Activated CD8-positive, alpha-beta memory T cell treated with anti-CD3 and anti-CD28 coated beads for 48 hours (primary cell): ENCODE measurements at places on chromosomes 5 and 9.

DNA sequence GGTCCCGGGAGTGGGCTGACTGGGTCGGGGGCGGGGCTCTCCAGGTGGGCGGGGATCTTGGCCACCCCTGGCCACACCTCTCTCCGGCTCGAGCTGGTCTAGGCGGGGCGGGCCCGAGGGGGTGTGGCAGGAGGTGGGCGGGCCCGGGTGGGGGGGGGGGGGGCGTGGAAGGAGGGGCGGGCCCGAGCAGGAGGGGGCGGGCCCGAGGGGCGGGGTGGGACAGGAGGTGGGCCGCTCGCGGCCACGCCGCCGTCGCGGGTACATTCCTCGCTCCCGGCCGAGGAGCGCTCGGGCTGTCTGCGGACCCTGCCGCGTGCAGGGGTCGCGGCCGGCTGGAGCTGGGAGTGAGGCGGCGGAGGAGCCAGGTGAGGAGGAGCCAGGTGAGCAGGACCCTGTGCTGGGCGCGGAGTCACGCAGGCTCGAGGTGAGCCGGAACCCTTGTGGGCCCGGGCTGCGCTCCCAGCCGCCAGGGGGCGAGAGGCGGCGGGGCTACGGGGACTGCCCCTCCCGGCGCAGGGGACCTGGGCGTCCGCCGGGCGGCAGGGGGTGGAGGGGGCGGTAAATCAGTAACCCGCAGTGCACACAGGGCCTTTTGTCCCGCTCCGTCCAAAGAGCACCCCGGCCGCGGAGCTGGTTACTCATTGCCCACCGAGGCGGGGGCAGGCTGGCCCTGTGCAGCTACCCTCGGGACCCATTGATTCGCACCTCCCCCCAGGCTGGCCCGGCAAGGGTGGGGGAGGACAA, at the start of gene FGFR4:
Gene FGFR4 (plus strand): TSS at position 262 of the 744 bp plus-strand sequence. CDS start 2,688 bp downstream, outside the sequence.
- DNase-seq, result peak; percentile 33

DNA sequence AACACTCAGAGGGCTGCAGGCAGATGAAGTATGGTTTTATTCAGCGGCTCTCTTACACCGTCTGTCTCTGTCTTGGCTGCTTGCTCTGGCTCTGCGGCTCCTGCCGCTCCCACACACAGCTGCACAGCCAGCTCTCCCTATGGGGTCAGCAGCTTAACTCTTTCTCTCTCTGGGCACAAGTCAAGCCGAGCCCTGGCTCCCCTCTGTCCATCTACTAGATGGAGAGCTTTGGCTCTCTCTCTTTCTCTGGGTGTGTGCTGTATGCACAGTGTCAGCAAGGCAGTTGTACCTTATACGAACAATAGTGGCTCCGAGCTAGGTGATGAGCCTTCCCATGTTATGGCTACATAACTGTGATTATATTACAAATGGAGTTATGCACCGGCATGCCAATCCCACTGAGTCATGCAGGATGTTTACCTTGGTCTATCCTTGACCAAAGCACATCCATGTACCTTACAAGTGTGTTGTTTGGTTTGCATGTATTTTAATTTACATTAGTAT, 19.3 kb upstream of the PPP2CA start:
- DNase-seq, result no peak

- no peak for DNase-seq
These were observed 99.1 kb upstream of the RUFY1 start for GRCh38 chr5:179451114-179451827.

- no peak for DNase-seq
These were observed 716 bp downstream of the STX17 start for GRCh38 chr9:99907208-99907532.

- no peak for DNase-seq
These were observed 157.7 kb downstream of the CEP120 start for GRCh38 chr5:123265551-123265950.

DNA sequence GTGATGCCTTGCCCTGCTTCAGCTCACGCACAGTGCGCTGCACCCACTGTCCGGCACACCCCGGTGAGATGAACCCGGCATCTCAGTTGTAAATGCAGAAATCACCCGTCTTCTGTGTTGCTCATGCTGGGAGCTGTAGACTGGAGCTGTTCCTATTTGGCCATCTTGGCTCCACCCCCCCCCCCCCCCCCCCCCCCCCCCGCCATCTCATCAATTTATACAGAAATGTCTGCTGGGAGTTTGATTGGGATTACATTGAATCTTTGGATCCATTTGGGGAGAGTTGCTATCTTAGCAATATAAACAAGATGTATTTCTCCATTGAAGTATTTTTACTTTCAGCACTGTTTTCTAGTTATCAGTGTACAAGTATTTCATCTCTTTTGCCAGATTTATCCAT, 55.2 kb downstream of the RIC1 start:
- DNase-seq, result no peak

DNA sequence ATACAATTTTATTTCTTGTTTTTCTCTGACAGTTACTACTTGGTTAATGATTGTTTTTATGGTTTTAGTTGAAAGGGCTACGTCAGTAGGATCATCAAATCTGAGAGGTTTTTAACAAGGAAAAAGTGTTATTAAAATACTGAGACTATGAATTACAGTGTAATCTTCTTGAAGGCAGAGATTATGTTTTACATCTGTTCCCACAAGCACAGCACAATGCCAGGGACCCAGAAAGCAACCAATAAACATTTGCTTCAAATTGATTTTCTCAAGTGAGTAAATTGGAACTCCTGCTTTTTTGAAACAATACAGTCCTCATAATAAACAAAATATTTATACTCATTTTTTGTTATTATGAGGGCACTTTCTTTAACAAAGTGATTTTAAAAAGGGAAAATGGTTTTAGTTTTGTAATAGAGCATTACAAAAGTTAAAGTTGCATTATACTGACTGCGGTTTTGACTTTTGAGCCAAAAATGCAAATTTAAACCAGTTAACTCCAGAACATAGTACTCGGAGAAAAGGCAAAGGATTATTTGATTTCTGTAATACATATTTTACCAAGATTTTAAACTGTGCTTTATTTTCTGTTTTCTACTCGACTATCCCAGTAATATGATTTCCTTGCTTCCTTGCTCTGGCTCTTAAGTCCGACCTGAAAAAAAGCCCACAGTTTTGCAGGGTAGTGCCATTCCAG, 176.9 kb downstream of the GDNF start:
- no peak for DNase-seq

DNA sequence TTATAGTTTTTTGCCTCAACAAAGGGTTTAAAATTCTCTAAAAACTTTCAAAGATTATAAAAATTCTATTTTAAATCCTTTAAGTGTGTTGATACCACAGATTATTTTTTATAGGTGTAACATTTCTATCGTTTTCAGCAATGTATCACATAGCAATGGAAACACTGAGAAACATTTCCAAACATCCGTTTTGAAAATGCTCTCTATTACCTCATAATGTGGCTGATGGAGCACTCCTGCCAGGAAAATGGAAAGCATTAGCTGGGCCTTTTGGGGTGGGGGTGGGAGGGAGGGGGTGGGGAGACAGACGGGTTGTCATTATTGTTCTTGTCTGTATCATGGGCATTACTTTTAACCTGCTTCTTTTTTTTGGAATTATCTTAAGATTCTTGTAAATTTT, 516.5 kb downstream of the ACTL7B start:
- DNase-seq, result no peak

DNA sequence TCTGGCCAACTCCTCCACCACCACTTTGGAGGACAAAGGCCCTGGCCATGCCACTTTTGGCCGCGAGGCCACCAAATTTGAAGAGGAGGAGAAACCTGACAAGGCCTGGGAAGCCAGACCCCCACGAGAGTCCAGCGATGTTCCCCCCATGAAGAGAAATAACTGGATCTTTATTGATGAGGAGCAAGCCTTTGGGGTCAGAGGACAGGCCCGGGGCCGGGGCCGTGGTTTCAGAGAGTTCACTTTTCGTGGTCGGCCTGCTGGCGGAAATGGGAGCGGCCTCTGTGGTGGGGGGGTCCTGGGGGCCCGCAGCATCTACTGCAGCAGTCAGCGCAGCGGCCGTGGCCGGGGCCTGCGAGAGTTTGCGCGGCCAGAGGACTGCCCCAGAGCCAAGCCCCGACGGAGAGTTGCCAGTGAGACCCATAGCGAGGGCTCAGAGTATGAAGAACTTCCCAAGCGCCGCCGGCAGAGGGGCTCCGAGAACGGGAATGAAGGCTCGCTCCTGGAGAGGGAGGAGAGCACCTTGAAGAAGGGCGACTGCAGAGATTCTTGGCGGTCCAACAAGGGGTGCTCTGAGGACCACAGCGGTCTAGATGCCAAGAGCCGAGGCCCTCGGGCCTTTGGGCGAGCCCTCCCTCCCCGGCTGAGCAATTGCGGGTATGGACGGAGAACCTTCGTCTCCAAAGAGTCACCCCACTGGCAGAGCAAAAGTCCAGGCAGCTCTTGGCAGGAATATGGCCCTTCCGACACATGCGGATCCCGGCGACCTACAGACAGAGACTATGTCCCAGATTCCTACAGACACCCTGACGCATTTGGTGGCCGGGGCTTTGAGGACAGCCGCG, 27.4 kb upstream of the POMT1 start:
- DNase-seq, result no peak

DNA sequence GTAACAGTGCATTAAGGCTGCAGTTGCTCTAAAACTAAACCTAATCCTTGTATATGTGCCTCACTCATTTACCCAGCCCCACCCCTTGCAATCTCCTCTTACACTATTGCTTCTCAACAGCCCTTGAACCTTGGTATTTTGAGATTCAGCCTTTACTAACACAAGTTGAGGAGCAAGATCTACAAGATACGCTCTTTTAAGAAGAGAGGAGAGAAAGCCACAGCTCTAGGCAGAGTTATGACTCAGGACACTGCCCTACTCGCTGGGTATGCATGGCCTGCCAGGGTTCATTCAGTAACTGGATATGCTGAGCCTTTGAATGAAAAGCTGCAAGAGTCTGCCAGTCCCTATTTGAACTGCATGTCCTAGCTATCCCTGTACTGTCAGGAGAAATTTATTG, 219.5 kb downstream of the PCSK5 start:
- DNase-seq, result no peak

DNA sequence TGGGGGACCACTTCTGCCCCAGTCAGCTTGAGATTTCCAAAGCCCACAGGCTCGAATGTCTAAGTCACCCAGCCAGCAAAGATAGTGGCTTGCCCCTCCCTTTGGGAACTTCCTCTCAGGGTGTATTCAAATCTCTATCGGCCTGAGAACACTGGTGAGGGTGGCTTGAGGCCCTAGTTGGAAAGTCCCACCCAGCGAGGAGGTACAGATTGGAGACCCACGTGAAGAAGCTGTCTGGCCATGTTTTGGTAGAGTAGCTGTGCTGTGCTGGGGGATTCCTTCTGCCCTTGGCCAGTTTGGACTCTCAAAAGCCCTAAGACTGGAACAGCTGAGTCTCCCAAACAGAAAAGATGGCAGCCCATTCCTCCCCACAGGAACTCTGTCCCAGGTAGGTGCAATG, 172.7 kb upstream of the RIOK2 start:
- DNase-seq, result no peak

- no peak for DNase-seq
These were observed 29.4 kb upstream of the RECK start for GRCh38 chr9:36007316-36007708.

DNA sequence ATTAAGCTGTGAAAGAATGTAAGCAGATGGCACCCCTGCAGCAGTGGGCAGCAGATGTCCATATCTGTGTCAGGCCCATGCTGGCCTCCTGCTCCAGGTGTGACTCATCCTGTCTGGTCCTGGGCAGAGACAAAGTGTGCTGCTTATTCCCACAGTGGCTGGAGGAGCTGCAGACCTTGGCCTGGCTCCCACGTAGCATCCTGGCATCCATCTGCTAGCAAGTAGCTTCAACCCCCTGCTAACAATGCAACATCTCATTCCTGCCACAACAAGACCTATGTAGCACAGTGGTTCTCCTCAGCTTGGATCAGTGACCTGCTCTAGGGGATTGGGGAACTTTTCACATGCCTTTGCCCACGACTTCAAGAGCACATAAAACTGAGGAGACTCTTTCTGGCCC, 126.4 kb upstream of the SLC12A2 start:
- no peak for DNase-seq

DNA sequence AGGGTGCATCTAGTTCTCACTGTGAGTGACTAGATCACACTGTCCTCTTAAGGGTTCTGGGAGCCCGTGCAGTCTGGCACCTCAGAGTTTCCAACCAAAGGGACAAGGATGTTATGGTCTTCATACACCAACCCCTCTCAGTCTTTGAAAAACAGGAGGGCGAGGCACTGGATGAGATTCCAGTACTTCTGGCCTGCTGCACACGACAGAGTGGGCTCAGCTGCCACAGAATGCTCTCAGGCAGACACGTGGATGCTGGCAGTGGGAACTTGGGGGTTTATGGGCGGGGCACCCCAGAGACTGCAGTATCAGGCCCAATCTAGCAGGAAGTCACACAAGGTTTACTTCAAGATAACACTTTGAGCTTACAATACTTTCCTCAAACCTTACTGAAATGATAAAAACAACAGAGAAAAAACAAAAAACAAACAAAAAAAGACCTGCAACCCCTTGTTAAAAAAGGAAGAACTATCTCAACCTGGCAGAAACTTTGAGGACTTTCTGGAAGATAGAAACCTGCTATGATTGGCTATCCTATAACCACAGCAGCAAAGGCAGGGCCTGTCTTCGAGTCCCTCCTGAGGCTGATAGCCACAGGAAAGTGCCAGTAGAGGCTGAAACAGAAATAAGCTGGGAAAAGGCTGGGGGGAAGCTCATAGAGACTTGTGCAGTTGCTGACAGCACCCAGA, 28.3 kb upstream of the TGFBR1 start:
- no peak for DNase-seq

GRCh38 chr9:38007016-38007415, 62.0 kb downstream of the SHB start:
- DNase-seq, result no peak

- DNase-seq, result no peak
These were observed 22.7 kb upstream of the CCDC180 start for GRCh38 chr9:97284798-97285197.

GRCh38 chr5:76425146-76425545, 22.1 kb downstream of the IQGAP2 start:
- DNase-seq, result no peak

DNA sequence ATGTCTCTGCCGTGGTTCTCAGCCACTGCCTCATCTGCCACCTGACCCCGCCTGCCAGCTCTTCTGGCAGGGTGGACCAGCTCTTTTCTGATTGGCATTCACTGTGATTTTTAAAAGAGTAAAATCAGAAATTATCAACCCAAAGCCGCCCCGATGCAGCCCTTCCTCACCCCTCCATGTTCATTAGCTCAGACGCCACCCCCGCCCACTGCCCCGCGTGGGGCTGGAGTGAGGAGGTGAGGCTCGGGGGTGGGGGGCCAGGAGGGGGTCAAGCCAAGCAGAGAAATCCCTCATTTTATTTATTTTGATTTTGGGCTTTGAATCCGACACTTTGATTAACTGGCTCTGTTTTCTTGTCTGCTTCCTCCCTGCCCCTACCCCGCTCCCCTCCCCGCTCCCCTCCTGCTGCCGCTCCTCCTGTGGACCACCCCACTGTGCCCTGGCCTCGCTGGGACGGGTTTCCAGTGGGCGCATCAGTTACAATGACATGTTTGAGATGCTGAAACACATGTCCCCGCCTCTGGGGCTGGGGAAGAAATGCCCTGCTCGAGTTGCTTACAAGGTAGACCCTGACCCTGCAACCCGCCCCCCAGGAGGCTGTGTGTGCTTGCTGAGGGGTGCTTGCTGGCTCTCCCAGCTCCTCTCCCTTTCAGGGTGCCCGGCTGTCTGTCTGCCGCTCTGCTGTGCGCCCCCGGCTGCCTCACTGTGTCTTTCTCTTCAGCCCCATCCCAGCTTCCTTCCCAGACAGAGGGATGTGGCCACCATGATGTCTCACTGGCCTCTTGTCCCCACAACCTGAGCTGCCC, 224.9 kb downstream of the CACNA1B start:
- DNase-seq, result no peak

GRCh38 chr5:123093601-123094236, 4.7 kb downstream of the PRDM6 start:
- DNase-seq, result no peak

GRCh38 chr9:68907910-68908309, 106.0 kb downstream of the PRKACG start:
- no peak for DNase-seq
